ENCODE measurements at places on chromosomes 1 and 21.

DNA sequence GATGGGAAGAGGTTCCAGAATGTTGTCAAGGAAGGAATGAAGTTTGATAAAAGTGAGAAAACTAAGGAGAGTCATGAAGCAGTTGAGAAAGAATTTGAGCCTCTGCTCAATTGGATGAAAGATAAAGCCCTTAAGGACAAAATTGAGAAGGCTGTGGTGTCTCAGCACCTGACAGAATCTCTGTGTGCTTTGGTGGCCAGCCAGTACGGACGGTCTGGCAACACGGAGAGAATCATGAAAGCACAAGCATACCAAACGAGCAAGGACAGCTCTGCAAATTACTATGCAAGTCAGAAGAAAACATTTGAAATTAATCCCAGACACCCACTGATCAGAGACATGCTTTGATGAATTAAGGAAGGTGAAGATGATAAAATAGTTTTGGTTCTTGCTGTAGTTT, 142.8 kb downstream of the CDC7 start:
- DNase-seq = no peak

GRCh38 chr1:228457017-228457395, 30.2 kb upstream of the RNF187 start:
- DNase-seq = no peak

DNA sequence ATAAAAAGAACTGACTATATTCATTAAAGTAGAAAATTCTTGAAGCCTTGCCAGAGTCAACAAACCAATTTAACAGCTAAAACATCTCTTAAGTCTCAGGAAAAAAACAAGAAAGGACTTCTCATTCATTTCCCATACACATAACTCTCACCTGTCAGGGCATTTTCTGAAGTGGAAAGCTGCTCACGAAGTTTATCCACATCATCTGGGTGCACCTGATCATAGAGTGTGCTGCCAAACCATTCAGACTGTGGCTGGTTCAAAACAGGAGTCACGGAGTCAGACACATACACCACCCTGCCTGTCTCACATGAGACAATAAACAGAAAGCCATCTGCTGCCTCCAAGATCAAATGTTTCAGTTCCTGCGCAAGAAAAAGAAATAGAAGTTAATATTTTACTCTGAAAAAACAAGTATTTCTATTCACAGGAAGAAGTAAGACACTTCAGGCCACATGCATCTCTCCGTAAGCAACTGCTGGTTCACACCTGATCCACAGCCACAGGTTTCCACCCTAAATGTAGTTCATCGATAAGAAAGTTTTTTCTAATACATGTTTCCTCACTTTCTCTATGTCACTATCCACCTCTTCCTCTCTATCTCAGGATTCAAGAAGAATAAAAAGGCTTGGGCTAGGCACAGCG, 28.2 kb upstream of the CTSK start:
- no peak for DNase-seq

GRCh38 chr1:203161175-203161574, 14.5 kb downstream of the MYBPH start:
- DNase-seq = no peak

- DNase-seq = no peak
These were observed 25.0 kb downstream of the SRSF4 start for GRCh38 chr1:29156543-29157268.

GRCh38 chr1:229879746-229880145, 187.3 kb upstream of the GALNT2 start:
- DNase-seq = no peak

Data from HCT116 (cell line).